RPMI8226 (cell line): ENCODE measurements at places on chromosomes 12 and 14.

DNA sequence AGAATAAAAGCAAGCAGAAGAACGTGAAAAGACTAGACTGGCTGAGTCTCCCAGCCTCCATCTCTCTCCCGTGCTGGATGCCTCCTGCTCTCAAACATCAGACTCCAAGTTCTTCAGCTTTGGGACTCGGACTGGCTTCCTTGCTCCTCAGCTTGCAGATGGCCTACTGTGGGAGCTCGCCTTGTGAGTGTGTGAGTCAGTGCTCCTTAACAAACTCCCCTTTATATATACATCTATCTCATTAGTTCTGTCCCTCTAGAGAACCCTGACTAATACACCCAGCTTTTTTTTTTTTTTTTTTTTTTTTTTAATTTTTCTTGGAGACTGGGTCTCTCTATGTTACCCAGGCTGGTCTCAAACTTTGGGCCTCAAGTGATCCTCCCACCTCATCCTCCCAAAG, 46.9 kb downstream of the ACTN1 start:
- no peak for DNase-seq

- DNase-seq, result no peak
Observed at GRCh38 chr14:74049876-74050495, 30.8 kb downstream of the BBOF1 start.

- DNase-seq, result no peak
Observed at GRCh38 chr14:97057238-97058073, 260.3 kb downstream of the VRK1 start.

GRCh38 chr12:57727758-57728395, 10.7 kb downstream of the AGAP2 start:
- DNase-seq, result no peak

DNA sequence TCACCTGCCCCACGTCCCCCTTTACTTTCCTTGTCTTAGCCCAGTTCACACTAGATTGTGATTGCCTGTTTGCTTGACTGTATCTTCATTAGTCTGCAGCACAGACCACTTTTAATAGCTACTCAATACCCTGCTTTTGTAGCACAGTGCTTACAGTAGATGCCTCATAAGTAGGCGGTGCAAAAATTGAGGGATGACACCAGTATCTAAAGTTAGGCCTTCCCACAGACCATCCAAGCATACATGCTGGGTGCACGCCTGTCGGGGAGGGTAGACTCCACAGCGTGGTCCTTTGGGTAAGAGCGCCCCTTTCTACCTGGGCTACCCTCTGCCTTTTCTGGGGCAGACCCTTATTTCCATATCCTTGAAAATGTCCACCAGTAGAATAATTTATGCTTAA, 140.8 kb downstream of the GCH1 start:
- no peak for DNase-seq

- peak; percentile 87 for DNase-seq
Observed at GRCh38 chr12:105783983-105784947, 354.5 kb downstream of the NUAK1 start.

- no peak for DNase-seq
Observed at GRCh38 chr12:118015944-118016343, 559 bp upstream of the RFC5 start.

- no peak for DNase-seq
Observed at GRCh38 chr12:3165078-3165980, 88.2 kb downstream of the TSPAN9 start.

GRCh38 chr12:25723921-25724491, 170.9 kb upstream of the LMNTD1 start:
- DNase-seq, result no peak

GRCh38 chr14:70822530-70823185, 13.3 kb upstream of the MAP3K9 start:
- DNase-seq, result no peak

- no peak for DNase-seq
Observed at GRCh38 chr12:67752226-67752732, 103.7 kb downstream of the DYRK2 start.

DNA sequence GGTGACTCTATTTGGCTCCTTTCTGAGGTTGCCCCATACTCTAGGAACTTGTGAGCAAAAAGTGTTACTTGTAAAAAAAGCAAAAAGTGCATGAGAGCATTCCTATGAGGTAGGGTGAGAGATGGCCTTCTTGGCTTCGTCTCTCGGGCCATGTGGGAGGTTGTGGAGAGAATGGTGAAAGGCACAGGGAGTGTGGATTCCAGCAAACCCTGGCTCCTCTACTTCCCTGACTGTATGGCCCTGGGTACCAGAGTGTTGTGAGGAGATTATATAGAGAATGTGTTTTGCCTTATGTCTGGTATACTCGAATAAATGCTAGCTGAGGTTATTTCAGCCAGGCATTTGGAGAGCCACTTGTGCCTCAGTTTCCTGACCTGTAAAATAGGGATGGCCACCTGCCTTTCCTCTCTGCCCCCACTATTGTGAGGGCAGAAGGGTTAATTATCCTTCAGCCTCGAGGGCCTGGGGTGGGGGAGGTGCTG, 11.0 kb downstream of the PLEKHG3 start:
- DNase-seq, result no peak

GRCh38 chr12:124678421-124678893, 111.0 kb upstream of the NCOR2 start:
- DNase-seq, result no peak

- DNase-seq, result no peak
Observed at GRCh38 chr12:111686574-111687105, 787 bp downstream of the ACAD10 start.

GRCh38 chr14:91817566-91818325, 49.6 kb downstream of the TC2N start:
- DNase-seq, result no peak

DNA sequence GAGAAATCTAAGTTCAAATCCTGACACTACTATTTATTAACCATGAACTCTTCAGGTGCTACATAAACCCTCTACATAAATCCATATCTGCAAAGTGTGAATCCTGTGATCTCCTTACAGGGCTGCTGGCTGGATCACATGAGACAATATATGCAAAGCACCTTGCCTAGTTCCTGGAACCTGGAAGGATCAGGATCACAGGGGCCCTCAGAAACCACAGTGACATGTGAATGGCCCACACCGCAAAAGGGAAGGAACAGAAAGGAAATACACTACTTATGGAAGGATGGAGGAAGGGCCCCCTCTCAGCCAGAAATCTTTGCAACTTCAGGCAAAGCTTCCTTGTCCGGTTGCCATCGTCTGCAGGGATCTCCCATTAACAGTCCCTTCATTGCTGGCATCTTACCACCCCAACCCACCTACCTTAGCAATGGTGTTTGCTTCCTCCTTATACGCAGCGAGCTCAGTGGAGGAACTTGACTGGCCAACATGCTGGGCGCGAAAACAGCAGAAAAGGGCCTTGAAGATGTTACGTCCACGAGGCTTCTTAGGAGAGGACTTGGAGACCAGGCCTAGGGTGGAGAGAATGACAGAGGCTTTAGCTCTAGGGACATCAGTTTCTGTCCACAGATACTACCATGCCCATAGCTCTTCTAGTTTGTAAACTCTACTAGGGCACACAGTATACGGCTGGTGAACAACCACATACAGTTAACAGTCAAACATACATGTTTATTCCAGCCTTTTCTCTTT, 10.7 kb upstream of the AVIL start:
- DNase-seq, result no peak

- peak; percentile 73 for DNase-seq
Observed at GRCh38 chr14:55097881-55098560, 31.0 kb upstream of the LGALS3 start.

DNA sequence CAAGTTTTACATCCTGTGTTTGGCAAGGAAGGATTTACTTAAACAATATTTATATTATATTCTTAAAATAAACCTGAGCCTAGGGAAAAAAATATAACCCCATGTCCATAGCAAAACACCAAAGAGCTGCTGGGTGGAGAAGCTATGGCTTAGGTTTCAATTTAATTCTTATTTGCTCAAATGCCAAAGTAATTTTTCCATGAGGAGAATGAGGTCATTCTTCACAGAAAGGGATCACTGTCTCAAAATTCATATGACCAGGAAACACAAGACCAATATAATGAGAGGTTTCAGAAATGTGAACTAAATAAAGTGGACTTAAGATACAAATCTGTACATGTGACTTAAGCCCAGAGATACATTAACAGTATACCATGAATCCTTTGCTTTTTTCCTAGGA, 195.0 kb downstream of the PHLDA1 start:
- no peak for DNase-seq

DNA sequence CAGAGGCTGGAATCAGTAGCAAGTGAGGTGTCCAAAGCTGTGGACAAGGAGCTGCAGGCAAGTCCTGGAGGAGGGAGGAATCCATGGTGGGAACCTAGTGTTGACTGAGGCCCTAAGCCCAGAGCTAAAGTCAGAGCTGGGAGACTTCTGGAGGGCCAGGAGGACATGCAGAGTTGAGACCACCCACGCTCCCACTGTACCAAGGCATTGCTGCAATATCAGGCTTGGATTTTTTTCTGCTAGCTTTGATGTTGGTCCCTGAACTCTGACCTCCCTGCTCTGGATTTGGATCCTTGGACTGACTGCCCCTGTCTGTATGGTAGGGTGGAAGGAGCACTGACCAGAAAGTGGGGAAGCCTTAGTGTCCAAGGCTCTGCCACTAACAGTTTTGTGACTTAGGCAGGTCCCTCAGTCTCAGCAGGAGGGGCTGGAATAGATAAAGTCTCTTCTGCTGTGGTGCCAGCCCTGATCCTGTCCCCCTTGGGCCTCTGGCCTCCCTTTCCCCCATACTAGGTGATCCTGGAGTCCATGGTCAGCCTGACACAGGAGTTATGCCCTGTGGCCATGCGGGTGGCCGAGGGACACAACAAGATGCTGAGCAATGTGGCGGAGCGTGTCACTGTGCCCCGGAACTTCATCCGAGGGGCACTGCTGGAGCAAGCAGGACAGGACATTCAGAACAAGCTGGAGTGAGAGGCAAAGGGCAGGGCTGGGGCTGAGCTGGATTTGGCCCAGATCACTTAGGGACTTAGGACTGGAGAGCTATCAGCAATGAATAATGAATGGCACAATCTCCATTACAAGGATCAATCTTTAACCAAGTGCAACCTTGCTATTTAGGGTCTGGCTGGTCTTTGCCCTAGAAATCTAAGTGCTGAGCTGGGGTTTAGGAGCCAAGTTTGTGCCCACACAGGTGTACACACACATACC, 9.4 kb downstream of the CARMIL3 start:
- DNase-seq, result no peak

GRCh38 chr12:120167529-120168095, 26.9 kb downstream of the GCN1 start:
- no peak for DNase-seq
